ENCODE measurements at places on chromosomes 7 and 10. TPM values are rescaled to one million over a fixed set of nuclear protein-coding genes. Genes with fewer than 3 reads are reported as not detected.

GRCh38 chr10:72761498-72761897 lies 69.6 kb downstream of the MCU start:
- no peak for DNase-seq

The PAX2 gene
- 17.4 TPM for total RNA-seq

DNA sequence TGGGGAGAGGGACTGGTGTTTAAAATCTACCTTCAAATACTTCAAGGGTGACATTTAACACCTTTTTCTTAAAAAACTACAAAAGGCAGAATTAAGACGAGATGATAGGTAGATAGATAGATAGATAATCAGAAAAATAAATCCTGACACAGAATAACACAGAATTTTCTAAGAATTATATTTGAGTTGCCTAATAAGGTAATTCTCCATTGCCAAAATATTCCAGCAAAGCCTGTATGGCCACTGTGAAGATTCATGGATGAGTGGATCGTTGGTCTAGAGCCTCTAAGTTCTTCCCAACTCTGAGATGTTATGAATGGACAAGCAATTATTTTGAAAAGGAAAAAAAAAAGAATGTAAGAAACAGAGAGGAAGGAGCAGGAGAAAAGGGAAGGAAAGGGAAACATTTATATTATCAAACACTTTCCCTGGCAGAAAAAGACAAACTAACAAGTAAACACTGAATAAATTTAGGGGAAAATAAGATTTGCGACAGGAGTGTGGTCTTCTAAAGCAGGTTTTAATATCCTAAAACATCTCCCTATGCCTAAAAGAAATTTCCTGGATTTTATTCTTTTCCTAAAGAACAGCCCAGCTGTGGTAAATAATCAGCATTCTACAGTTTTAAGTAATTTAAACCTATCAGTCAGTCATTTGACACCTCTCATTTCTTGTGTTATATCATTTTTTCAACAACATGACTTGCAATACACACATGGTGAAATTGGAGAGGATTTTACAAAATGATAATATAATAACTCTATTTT lies 7.5 kb upstream of the CAV2 start:
- no peak for DNase-seq

- DNase-seq, result no peak
Measured at GRCh38 chr7:93366816-93367215, 134.7 kb downstream of the VPS50 start.

GRCh38 chr7:24965831-24966708 lies 13.9 kb downstream of the OSBPL3 start:
- no peak for DNase-seq

GRCh38 chr10:112753961-112754411 lies 196.1 kb upstream of the TCF7L2 start:
- no peak for DNase-seq

DNA sequence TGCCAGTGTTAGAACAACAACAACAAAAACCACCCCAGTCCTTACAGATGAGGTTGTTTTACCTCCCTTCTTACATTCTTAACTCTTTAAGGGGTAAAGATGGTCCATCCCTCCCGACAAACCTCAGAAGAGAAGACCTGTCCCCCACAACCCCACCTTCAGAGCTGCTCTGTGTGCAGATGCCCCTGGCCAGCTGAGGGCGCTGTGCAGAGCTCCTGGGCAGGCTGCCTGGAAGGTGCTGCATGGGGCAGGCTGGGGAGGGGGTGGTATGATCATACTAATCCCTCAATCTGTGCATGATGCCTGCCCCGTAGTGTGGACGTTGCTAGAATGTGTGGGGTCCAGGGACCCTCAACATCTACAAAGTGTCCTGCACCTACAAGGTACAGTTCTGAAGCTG lies 387.1 kb downstream of the INHBA start:
- peak; percentile 26 for DNase-seq

DNA sequence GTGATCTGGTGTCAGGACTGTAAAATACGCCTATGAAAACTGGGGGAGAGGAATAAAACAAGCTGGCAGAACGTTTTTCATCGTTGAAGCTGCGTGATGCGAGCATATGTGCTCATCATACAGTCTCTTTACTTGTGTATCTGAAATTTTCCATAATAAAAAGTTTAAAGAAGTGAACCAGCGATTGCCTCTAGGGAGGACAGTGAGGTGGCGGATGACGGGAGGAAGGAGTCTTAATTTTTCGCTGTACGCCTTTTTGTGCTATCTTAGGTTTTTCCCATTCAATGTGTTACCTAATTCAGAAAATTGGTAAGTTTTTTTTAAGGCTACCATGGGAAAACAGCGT lies 891 bp upstream of the WAPL start:
- no peak for DNase-seq

GRCh38 chr10:103982639-103983038 lies 15.7 kb downstream of the SLK start:
- DNase-seq, result peak; percentile 43

DNA sequence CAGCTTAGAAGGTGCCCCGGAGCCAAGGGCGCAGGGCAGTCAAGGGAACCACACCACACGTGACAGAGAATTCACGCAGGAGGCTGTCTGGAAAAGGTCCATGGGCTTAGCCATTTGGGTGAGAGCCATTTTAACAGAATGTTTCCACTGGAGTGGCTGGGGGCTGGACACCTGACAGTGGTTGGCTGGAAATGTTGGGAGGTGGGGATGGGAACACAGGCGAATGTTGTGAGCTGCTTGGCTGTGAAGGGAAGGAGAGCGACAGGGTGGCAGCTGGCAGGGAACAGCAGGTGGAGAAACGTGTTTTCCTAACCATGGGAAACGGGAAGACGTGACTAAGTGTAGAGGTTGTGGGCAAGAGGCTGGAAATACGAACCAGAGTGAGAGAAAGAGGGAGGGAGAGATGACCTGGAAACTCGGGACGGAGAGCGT lies 100.5 kb upstream of the ZNF32 start:
- no peak for DNase-seq

GRCh38 chr7:71733107-71733870 lies 601.3 kb downstream of the GALNT17 start:
- DNase-seq, result peak; percentile 88

GRCh38 chr7:100190048-100190711 lies 12.5 kb downstream of the STAG3 start:
- no peak for DNase-seq

The AKR1C8 gene
- total RNA-seq, result not detected

DNA sequence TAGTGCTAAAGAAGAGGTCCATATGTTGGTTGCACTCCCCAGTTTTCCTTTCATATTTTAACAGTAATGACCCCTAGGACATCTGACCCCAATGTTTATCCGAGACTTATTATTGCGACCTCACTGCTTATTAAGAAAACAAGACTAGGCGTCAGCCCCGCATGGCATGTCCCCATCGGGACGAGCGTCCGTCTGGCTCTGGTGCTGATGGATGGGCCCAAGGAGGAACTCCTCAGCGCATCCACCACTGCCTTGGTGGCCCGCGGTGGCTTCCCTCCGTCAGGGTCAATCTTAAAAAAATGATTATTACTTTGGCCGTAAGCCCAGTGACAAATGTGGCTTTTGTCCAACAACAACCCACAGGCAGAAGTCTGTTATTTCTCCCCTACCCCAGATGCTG lies 40.1 kb upstream of the CXCL12 start:
- no peak for DNase-seq

- no peak for DNase-seq
Measured at GRCh38 chr10:17196045-17196444, 5.4 kb downstream of the TRDMT1 start.

DNA sequence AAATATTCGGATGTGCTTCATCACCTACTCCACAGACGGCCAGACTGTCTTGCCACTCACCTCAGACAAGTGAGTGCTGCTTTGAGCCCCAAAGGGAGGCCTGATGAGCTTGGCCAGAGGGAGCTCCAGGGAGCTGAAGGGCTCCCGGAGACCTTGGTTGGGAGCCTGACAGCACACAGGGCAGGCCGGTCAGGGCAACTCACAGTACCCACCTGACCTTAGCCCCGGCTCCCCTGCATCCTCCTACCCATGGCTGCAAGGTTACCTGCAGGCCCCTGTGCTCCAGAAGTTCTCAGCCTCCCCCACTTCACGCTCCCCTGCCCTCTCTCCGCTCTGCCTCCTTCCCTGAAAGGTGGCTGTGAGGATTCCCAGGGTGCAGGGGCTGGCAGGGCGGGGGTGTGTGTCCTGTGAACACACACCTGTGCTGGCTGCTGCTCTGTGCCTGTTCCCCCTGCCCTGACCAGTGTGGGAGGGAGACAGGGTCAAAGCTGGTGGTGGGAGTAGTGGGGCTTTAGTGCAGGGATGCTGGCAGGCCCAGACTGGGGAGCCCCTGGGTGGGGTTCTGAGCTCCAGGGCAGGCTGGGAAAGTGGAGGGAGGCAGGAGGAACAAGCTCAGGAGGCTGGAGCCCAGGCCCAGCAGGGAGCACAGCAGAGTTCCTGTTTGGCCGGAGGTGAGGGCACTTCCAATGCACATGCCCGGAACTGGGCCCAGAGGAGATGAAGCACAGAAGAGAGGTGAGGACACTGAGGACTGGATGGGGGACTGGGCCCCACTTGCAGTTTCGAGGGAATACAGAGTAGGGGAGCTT lies 7.2 kb downstream of the ANTXRL start:
- peak; percentile 38 for DNase-seq

The HTR7 gene
- 7.3 TPM for total RNA-seq

DNA sequence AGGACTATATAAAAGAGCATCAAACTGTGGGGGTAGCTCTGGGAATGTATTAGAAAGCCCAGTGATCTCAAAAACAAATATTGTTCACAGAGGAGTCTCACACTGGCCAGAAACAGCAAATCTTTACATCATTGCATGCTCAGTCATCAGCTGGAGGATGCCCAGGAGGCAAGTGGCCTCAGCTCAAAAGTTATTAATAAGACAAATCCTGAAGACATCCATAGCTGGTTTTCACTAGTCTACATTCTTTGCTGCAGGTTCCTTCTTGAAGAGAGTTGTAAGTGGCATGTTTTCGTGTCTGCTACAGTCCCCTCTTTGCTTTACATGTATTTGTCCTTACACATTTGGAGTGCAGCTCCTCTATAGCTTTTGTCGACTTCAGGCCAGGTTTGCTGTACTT lies 8.6 kb upstream of the CCDC7 start:
- DNase-seq, result no peak

GRCh38 chr7:103727982-103728610 lies 261.4 kb downstream of the RELN start:
- no peak for DNase-seq

The DLX5 gene
- 0.18 TPM for total RNA-seq

DNA sequence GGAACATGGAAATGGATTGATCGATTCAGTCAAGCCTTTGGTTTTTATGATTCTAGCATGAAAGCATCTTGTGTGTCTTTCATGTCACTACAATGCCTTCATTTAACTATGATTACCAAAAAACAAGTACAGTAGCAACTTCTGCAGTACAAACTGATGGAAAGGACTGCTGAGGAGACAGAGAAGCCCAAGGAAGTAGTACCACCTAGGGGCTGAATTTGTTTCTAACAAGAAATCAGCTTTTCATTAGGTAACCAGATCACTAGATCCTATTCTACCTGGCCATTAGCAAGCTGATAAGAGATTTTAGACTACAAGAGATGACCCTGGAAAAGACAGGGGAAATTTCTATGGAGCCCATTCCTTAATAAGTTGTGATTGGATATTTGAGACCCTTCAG lies 3.2 kb upstream of the IFIT1 start:
- DNase-seq, result no peak

The SPDYE8 gene
- total RNA-seq, result 0.13 TPM

The TCAF2 gene
- 0.38 TPM for total RNA-seq

The SFRP4 gene
- not detected for total RNA-seq

DNA sequence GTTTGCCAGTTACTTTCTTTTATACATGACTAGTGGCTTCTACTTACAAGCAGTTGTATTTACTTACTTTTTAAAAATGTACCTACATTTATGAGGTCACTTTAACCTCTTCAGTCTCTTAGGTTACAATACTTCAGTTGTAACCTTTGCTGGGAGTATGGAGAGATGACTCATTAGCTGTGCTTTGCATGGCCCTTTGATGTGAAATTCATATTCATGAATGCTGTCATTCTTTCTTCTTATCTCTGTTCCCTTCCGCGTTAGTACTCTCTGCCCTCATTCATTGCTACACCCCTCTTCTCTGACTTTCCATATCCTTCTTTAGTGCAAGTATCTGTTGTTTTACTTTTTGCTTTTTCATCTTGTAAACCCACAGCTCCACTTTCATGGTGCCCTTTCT lies 164.3 kb downstream of the BMPER start:
- no peak for DNase-seq

GRCh38 chr10:103742824-103743223 lies 112.6 kb downstream of the SH3PXD2A start:
- DNase-seq, result no peak

The ADCYAP1R1 gene
- total RNA-seq, result 39.3 TPM

Data from endothelial cell (in vitro differentiated cells).